Suppressor macrophage treated with lipopolysaccharide for 1 hour (primary cell): ENCODE measurements at places on chromosomes 5 and 9.

- DNase-seq, result no peak
Measured at GRCh38 chr5:143476601-143477211, 73.2 kb upstream of the NR3C1 start.

DNA sequence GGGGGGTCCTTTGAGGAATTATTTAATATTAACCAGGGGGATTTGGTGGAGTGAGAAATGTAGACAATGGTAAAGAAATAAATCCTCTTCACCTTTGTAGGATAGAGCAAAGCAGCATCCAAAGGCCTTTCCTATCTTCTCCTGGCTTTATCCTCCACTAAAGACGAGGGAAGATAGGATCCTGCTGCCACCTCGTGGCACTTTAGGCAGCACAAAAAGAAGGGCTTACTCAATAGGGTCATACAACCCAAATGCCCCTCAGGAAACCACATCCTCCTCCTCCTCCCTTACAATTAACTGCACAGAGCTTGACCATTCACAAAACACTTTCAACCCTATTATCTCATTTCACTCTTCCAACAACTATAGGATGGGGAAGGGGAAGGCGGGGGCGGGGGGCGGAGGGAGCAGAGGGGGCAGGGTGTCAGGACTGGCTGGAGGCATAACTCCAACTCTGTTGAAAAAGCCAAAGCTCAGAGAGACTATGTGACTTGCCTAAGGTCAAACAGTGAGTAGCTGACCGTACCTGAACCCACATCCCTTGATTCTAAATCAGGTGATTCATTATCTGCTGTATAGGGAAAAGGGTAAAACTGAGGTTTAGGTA is 45.4 kb upstream of the MYOT start:
- peak; percentile 49 for DNase-seq

DNA sequence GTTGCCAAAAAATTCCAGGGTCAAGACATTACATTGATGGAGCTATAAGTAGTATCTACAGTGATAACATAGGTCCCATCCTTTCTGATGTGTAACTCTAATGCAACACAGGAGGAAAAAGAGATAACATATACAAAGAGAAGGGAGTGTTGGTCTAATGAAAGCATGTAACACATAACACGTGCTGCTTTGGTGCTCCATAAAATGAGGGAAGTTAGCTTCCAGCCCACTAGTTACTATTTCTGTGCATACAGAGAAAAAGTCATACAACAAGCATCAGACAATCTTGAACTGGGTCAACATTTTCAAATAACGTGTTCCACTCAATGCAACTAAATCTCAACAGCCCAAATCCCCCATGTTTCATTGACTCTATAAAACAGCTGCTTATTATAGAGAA is 11.7 kb downstream of the MLLT3 start:
- no peak for DNase-seq

- DNase-seq, result no peak
Measured at GRCh38 chr5:51651889-51652288, 268.6 kb downstream of the ISL1 start.

DNA sequence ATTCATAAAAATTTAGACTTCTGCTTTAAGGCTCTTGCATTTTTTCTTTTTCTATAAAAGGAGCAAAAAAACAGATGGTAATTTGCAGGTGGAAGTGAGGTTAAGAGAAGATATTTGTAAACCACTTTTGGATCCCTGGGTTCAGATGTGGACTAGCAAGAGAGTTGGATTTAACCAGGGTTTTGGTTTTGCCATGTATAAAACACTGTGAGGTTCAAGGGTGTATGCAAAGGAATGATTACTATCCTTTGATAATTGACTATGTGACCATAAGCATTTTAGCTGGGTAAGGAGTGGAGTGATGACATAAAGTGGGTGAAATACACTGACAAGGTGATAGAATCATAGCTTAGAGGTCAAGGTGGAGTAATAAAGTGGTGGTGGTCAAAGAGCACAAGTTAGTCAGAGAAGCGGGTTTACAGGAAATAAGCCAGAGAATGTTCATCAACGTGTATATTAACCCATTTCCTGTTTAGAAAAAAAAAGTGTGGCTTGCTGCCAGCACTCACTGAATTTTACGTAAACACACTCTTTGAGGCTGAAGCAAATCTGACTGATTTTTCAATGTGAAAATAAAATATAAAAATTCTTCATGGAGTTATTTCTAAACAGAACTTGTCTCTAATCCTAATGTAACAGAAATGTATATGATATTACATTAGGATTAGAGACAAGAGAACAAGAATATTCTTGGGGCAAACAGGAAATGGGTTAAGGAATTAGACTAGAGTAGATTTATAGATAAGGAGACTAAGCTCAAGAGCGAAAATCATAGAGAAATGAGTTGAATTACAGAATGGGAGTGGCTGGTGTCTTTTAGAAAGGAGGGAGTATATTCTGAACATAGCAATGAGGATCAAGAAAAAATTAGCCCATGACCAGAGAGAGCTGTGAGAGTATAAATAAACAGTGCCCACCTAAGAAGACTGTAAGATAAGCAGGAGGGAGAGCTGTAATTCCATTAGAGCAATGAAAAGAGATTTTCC is 74.5 kb downstream of the CDKN2A start:
- DNase-seq, result no peak

GRCh38 chr9:18857334-18857733 is 175.7 kb downstream of the SAXO1 start:
- no peak for DNase-seq

DNA sequence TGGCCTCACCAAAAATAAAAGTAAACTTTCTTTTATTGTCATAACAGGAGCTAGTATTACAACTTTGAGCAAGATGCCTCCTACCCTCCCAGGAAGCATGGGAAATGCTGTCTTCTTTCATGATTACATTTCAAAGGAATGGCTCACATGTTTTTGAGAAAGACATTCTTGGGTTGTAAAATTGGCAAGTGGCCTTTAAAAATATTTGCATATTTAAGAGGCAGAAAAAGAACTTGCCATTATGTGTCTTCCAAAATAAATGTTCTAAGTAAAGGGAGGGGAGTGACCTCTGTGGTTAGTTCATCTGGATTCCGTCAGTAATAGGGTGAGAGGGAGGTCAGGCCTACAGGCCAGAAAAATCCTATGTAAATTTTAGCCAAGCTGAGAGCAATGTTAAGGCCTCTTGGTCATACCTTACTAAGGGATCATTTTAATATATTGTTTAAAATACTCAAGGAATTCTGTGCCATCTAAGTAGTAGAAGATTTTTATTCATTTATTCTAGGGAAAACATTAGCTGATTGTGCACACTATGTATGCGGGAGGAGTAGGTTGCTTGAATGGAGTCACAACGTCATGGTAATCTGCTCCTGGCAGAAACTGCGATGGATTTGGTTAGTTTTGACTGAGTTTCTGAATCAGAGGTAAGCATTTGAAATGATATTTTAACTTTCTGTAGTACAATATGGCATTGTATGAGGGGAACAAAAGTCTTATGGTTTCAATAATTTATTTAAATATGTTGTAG is 1485.7 kb upstream of the CDH9 start:
- DNase-seq, result no peak

- DNase-seq, result no peak
Measured at GRCh38 chr9:108095496-108095895, 605.9 kb upstream of the KLF4 start.

DNA sequence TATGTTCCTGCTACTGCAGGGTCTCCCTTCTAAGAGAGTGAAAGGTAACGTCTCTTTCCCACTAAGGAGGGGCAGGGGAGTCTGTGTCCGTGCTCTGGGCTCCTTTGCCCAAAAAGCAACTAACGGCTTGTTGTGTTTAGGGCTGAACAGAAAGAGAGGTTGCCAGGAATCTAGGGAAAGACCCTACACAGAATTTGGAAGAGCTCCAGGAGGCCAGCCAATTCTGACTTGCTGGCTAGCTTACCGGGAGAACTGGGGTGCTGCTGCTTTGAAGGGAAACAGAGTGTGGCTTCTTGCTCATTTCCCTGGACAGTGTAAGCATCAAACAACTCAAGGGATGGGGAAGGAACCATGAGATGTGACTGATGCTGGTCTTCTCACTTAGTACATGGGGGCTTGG is 176.1 kb downstream of the GADD45G start:
- no peak for DNase-seq

DNA sequence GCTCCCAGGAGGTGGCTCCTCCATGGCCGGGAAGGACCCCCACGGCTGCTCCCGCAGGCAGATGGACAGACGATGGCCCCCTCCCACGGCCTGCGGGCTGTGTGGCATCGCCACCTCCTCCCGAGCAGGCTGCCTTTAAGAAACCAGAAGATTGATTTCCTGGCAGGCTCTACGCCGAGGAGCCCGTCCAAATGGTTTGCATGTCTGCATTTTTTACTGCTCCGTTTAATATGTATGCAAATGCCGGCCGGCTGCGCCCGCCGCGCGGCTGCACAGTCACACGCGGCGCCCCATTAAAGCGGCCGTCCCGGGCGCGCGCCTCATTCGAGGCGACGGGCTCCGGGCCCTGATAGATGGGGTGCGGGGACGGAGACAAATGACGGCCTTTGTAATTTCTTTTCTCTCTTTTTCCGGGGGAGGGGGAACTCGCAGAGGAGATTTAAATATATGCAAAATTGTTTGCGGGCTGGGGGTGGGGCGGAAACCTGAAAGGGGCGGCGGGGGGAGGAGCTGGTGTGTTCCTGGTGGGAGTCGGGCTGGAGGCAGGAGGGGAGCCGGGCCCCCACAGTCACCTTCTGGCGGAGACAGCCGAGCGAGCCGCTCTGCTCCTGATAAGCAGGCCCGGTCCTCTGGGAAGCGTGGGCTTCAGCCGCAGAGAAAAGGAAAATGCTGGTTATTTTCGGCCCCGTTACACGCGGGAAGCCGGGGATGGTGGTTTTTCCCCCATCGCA is 158.7 kb upstream of the IER5L start:
- DNase-seq, result peak; percentile 60

DNA sequence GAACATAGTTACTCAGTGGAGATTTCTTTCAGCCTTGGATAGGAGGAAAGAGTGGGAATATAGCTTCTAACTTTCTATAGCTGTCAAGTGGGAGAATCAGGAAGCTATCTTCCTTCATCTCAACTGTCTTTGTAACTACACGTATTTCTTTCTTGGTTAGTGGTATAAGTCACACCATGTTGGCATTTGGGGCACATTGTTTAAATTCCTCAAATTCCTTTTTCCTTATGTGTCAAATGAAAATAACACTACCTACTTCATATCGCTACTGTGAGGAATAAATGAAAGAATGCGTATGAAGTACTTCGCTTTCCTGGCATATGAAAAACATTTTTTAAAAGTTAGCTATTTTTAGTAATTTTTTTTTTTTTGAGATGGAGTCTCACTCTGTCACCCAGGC is 1082.5 kb upstream of the WWC1 start:
- no peak for DNase-seq

DNA sequence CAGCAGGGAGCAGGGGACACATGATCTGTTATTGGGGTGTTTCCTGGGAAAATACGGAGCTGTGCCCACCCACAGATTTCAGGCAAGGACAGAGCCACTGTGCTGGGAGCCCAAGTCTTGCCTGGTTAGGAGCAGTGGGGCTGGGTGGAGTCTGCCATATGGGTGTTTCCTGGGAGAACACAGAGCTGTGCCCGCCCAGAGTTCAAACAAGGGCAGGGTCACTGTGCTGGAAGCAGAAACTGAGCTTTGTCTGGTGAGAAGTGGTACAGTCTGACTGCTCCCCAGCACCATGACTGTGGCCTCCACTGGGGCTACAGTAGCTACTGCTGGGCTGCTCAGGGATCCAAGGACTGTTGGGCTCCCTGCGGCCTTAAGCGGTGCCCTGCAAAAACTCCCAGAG is 135.5 kb downstream of the MCTP1 start:
- DNase-seq, result no peak

GRCh38 chr5:41763574-41763973 is 106.7 kb downstream of the OXCT1 start:
- no peak for DNase-seq

DNA sequence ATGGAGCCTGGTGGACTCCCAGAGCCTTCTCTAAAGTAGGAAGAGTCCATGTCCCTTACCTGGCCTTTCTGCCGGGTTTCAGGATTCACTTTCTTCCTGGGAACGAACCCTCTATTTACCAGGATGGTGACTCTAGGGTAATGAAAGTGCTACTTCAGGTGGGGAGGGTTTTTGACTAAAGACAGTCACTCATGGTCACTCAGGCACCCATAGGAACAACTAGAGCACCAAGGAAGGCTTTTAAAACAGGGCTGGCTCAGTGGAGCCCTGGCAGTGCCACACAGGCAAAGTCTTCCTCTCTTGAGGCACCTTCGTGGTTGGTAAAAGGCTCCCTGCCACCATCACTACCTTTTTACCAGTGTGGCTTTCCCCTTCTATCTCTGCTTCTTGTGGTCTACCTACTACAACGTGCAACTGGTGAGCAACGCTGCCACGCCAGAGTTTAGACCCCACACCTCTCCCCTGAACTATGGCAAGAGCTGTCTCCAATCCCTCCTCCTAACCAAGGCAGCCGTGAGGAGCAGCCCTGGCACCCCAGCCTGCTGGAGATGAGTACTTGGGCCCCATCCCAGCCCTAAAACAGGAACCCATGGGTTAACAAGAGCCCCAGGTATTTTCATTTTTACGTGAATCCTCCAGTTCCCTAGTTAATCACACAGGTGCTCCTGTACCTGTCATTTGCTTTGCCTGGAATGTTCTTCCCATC is 3.5 kb downstream of the SURF1 start:
- no peak for DNase-seq

DNA sequence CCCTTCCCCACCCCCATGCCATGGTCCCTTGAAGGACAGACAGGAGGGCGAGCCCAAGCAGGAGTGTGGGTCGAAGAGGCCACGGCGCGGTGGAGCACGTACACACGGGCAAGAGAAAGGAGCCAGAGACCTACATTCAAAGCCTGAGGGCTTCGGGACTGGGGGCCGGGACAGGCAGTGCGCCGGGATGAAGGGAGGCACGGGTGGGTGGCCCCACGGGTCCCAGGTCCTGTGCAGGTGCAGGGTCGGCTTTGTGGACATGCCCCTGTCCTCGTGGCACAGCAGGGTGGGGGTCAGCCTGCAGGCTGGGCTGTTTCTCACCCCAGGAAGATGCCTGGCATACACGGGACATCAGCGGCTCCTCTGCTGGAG is 9.8 kb downstream of the LRRC26 start:
- DNase-seq, result no peak

GRCh38 chr5:91293131-91293530 is 90.0 kb downstream of the ARRDC3 start:
- no peak for DNase-seq

DNA sequence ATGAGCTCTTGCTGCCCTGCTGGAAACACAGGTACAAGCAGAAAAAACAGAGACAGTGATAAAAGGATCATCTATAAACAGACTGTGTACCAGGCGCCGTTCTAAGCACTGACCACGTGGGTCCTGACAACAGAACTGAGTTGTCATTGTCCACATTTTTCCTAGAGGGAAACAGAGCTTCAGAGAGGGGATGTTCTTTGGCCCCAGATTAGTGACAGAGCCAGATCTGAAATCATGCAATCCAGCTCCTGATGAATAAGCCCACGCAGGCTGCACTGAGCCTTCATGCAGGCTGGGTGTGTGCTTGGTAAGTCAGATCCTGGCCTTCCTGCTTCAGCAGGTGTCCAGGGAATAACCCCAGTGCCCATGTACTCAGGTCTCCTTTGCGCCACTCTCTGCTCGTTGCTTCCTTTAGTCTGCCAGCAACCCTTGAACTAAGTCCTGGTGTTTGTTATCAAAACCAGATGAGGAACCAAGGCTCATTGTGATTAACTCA is 22.8 kb upstream of the TCF7 start:
- DNase-seq, result no peak
